ENCODE measurements at places on chromosomes 2 and 18.

DNA sequence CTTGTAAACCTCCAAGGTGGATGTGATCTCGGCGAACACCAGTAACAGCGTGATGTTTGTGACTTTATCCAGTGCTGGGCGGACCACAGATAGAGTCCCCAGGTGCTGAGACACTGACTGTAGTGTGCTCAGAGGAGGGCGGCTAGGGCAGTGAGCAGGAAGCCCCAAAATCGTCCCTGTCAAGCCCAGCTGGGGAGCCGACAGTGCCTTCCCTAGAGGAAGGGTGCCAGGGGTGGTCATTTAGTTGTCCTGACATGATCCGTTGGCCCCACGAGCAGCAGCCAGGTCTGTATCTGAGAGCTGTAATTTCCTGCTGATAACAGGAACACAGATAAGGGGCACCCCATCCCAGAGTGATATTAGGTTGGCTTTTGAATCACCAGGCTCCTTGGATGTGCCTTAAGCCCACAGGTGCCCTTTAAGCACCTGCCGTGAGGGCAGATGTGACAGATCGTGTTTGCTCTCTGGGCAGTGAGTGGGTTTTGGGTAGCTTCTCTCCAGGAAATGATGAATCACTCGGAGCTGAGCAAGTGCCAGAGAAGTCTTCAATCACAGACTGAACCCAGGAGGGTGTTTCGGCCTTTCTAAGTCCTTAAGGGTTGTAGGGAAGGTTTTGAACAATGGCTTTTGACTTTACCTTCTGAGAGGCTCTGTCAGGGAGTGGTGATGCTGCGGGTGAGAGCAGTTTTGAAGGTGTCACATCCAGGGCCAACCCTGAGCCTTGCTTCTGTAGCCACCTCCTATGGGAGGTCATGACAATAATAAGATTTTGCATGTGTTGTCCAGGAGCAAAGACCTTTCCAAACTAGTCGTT is 7.7 kb downstream of the LPIN1 start:
- DNase-seq = no peak

GRCh38 chr18:45006934-45007333 is 326.2 kb downstream of the SETBP1 start:
- no peak for DNase-seq

- no peak for DNase-seq
Observed at GRCh38 chr18:49721981-49722380, 91.4 kb downstream of the ACAA2 start.

DNA sequence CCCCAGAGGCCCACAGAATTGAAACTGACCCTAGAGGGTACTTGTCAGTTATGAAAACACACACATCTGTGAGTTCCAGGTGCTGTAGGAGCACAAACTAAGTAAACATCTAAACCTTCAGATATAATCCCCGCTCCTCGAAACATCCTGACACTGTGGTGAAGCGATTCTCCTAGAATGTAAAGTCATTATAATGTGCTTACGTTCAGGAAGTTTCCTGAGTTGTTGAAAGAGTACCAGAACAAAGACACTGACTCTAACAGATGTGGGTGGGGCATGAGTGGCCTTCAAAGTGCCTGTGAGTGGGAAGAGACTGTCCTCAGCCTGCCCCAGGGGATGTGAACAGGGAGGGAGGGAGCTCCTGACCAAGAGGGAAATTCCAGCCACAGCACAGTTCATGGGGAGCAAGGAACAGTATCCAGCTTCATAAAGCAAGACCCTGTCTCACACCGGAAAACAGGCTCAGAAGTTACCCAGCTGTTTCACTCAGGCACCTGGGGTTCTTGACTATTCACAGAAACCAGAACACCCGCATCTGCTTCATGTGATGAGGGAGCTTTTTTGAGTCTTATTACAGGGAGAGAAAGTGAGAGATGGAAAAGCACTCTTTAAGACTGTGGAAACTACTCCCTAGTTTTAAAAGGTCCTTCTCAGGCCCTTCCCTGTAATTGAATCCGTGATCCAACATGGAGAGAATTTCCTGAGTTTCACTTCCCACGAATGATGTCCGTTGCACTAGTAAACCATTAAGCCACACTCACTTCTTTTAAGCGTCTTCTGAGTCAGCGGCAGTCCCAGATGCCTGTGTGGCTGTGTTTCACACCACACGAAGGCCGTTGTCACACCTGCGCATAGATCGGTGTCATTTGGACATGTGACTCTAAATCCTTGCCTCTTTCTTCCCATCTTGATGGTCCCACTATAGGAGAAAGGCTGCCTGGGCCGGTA is 88.6 kb upstream of the EML6 start:
- no peak for DNase-seq

GRCh38 chr18:21450913-21451312 is 149.6 kb downstream of the ESCO1 start:
- no peak for DNase-seq

GRCh38 chr18:13696961-13697360 is 29.4 kb downstream of the FAM210A start:
- DNase-seq = no peak
